ENCODE measurements at places on chromosomes 12 and 14. TPM values are rescaled to one million over a fixed set of nuclear protein-coding genes. Genes with fewer than 3 reads are reported as not detected.

DNA sequence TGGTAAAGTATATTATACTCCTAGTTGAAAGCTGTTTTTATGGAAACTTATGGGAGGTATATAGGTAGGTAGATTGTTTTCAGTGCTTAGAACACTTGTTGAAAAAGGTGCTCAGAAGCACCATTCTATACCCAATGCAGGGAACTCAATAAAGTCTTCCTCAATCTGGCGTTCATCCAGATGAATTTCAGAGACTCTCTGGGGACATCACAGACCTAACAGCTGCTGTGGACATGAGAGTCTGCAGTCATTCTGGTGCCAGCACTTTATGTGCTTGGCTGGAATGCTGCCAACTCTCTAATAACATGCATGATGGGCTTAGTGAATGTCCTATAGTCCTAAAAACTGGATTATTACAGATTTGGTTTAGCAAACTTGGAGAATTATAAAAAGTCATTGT is 115.9 kb downstream of the NTN4 start:
- peak overlapping the region; percentile 63 for H3K27ac ChIP-seq
- H3K27me3 ChIP-seq, result no peaks in the 10 kb centered on the region
- peaks cover 22% of the 10 kb centered on the region for H3K4me1 ChIP-seq
- H3K36me3 ChIP-seq, result peaks cover 32% of the 10 kb centered on the region

DNA sequence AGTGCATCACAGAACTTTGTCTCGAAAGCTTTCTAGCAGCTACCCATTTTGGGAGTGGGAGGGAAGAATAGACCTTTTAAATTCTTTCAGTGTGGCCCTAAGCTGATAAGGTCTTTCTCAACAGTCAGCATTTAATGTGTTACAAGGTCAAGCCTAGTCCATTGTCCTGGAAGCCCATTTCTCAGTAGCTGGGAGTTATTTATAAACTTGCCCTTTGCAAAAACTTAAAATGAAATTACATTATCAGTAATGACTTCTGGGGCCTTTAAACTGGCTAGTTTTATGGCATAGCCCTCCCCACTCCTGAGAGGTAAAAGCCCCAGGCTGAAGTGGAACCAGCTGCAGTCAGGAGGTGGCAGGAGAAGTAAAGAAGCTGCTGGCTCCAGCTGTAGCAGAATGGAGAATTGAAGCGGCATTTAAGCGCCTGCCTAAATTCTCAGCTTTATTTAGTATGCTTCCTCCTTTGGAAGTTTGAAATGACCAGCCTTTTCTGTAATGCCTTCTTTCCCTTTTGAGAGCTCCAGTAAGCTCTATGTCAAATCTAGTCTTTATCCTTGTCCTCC is 12.4 kb downstream of the COPZ1 start:
- no peak overlapping the region for H3K4me3 ChIP-seq
- DNase-seq, result no peak
- H3K27ac ChIP-seq, result no peak overlapping the region
- H3K27me3 ChIP-seq, result no peaks in the 10 kb centered on the region

DNA sequence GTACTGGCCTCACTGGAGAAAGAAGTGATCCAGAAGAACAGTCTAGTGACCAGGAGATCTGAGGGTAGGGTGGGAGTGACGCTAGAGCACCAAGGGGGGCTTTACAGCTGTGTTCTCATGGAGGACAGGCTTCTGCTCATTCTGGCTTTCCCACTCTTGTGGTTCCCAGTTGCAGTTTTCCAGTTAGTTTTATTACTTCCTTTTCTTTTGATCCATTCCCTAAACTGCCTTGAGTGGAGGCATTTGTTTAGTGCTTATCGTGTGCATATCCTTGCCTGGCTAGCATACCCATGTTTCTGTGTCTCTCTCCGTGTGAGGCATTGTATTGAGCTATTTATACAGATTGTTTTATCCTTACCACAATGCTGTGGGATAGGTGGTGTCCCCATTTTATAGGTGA is 4.0 kb downstream of the MLEC start:
- H3K36me3 ChIP-seq, result peaks cover 16% of the 10 kb centered on the region
- DNase-seq, result no peak
- peaks cover 51% of the 10 kb centered on the region for H3K4me1 ChIP-seq
- H3K27ac ChIP-seq, result no peak overlapping the region
- H3K4me3 ChIP-seq, result no peak overlapping the region

The ANO4 gene
- total RNA-seq, result 6.5 TPM

GRCh38 chr12:13179211-13180074 is 17.1 kb upstream of the EMP1 start:
- no peak for DNase-seq
- peaks cover 40% of the 10 kb centered on the region for H3K4me1 ChIP-seq
- H3K4me3 ChIP-seq, result peak overlapping the region; percentile 14
- no peaks in the 10 kb centered on the region for H3K36me3 ChIP-seq
- H3K27me3 ChIP-seq, result no peaks in the 10 kb centered on the region

The CACNA2D4 gene
- 0.92 TPM for total RNA-seq

The KANSL2 gene
- total RNA-seq, result 29.0 TPM

GRCh38 chr12:93426412-93426805 is 15.3 kb downstream of the UBE2N start:
- no peaks in the 10 kb centered on the region for H3K36me3 ChIP-seq
- no peak for DNase-seq
- H3K4me1 ChIP-seq, result peaks cover 77% of the 10 kb centered on the region
- H3K27me3 ChIP-seq, result no peaks in the 10 kb centered on the region
- no peak overlapping the region for H3K4me3 ChIP-seq
- peak overlapping the region; percentile 51 for H3K27ac ChIP-seq

The HOXC12 gene
- not detected for total RNA-seq

GRCh38 chr14:63269561-63270225 is 49.0 kb downstream of the GPHB5 start:
- no peak overlapping the region for H3K4me3 ChIP-seq
- H3K4me1 ChIP-seq, result peaks cover 16% of the 10 kb centered on the region
- H3K27me3 ChIP-seq, result no peaks in the 10 kb centered on the region
- no peak overlapping the region for H3K27ac ChIP-seq

DNA sequence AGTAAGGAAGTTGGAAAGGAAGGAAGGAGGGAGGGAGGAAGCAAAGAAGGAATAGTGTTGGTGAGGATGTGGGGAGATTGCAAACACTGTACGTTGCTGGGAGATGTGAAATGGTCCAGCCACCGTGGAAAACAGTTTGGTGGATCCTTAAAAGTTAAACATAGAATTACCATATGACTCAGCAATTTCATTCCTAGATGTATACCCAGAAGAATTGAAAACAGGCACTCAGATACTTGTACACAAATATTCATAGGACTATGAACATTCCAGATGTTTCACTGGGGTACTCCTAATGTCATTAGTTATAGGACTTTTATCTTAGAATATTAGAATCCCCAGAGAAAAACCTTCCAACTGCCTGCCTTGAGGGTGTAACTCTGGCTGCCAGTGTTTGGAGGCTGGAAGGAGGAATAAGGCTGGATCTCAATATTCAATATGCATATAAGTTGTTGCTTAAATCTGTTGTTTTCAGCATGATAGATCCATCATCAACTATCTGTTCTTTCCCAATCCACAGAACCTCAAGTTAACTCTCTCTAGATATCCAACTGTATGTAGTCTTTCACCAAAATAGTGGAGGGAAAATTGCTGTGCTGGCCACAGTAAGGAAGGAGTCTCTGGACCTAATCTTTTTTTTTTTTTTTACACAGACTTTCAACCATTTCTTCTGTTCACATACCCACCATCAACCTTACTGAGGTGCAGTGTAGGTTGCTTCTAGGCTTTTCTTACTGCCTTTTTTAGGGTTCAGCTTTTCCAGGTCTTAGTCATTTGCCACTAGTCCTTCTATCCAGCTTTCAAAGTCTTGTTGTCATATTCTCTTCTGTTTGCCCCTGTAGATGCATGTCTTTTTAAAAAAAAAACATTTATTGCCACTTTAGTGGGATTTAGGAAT is 94.5 kb downstream of the DNAI7 start:
- H3K27me3 ChIP-seq, result no peaks in the 10 kb centered on the region
- no peak overlapping the region for H3K4me3 ChIP-seq
- H3K27ac ChIP-seq, result no peak overlapping the region
- no peaks in the 10 kb centered on the region for H3K36me3 ChIP-seq
- H3K4me1 ChIP-seq, result no peaks in the 10 kb centered on the region

The KRT75 gene
- total RNA-seq, result not detected

GRCh38 chr12:65834146-65834935 is 10.1 kb downstream of the HMGA2 start:
- H3K36me3 ChIP-seq, result peaks cover 12% of the 10 kb centered on the region
- H3K4me3 ChIP-seq, result no peak overlapping the region

The ZDHHC22 gene
- total RNA-seq, result 0.13 TPM

The TMEM120B gene
- 15.3 TPM for total RNA-seq

- no peak for DNase-seq
- H3K27ac ChIP-seq, result peak overlapping the region; percentile 30
- no peaks in the 10 kb centered on the region for H3K36me3 ChIP-seq
- H3K4me1 ChIP-seq, result peaks cover 10% of the 10 kb centered on the region
- no peaks in the 10 kb centered on the region for H3K27me3 ChIP-seq
Observed at GRCh38 chr12:91023326-91024004, 18.7 kb upstream of the EPYC start.

DNA sequence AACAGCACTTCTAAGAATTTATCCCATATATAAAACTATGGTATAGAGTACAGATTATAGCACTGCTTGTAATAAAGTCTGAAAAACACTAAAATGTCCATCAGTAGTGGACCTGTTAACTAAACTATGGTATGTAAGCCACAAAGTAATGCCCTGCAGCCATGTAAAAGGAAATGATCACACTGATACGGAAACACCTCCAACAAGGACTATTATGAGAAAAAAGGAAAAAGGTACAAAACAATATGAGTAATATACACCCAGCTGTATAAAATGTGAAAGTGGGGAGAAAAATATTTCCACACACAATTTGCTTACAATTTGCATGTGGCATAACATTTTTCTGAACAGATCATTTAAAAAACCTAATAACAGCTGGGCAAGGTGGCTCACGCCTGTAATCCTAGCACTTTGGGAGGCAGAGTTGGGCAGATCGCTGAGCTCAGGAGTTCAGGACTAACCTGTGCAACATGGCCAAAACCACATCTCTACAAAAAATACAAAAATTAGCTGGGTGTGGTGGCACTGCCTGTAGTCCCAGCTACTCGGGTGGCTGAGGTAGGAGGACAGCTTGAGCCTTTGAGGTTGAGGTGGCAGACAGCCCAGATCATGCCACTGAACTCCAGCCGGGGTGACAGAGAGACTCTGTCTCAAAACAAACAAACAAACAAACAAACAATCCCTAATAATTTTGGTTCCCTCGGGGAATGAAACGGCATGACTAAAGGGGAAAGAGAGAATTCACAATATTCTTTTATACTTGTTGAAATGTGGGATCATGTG is 250.5 kb downstream of the MED13L start:
- H3K27ac ChIP-seq, result peak overlapping the region; percentile 37
- H3K36me3 ChIP-seq, result no peaks in the 10 kb centered on the region

GRCh38 chr12:48816143-48816854 is 2.0 kb upstream of the CACNB3 start:
- no peak for DNase-seq
- no peaks in the 10 kb centered on the region for H3K36me3 ChIP-seq
- H3K4me1 ChIP-seq, result peaks cover 68% of the 10 kb centered on the region

DNA sequence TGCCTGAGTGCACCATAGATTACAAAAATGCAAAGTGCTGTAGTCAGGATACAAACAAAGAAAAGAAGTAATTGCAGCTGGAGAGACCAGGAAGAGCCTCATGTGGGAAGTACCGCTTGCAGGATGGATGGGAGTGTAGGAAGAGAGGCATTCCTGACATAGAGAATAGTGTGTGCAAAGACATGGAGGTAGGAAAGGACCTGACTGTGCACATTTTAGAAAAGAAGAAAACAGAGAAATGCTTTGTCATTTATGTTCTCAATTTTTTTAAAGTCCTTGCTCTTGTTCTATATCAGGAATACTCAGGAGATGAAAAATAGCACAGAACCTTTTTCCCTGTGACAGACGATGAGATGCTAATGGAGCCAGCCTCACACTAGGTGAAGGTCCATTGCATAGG is 358.7 kb upstream of the TMPO start:
- H3K36me3 ChIP-seq, result no peaks in the 10 kb centered on the region
- H3K4me1 ChIP-seq, result no peaks in the 10 kb centered on the region
- H3K27me3 ChIP-seq, result peaks cover 16% of the 10 kb centered on the region
- no peak for DNase-seq

- peaks cover 31% of the 10 kb centered on the region for H3K27me3 ChIP-seq
- no peaks in the 10 kb centered on the region for H3K4me1 ChIP-seq
- no peak overlapping the region for H3K27ac ChIP-seq
- H3K36me3 ChIP-seq, result peaks cover 1% of the 10 kb centered on the region
Observed at GRCh38 chr14:65832431-65833266, 420.1 kb downstream of the FUT8 start.

GRCh38 chr14:63428486-63428885 is 109.8 kb upstream of the GPHB5 start:
- H3K27me3 ChIP-seq, result no peaks in the 10 kb centered on the region
- no peaks in the 10 kb centered on the region for H3K36me3 ChIP-seq
- H3K4me3 ChIP-seq, result no peak overlapping the region
- no peak overlapping the region for H3K27ac ChIP-seq
- DNase-seq, result no peak

The AGAP2 gene
- 1.9 TPM for total RNA-seq

DNA sequence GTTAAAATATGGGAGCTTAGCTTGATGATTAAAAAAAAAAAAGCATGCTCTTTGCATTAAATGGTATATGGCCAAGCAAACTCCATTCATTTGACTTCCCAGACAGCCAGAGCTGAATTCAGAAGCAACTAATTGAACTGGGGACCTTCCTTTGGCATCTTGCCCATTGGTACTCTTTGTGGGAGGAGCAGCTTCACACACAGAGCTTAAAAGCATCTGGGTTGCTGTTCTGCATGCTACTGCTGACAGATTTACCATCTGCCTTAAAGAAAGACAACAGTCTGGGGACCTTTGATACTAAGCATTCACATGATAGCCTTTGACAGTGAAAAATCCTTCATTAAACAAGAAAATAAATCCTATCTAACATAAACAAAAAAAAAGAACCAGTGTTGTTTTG is 977.9 kb downstream of the TMTC2 start:
- no peak overlapping the region for H3K4me3 ChIP-seq
- no peaks in the 10 kb centered on the region for H3K27me3 ChIP-seq
- DNase-seq, result no peak
- H3K4me1 ChIP-seq, result no peaks in the 10 kb centered on the region
- no peaks in the 10 kb centered on the region for H3K36me3 ChIP-seq

DNA sequence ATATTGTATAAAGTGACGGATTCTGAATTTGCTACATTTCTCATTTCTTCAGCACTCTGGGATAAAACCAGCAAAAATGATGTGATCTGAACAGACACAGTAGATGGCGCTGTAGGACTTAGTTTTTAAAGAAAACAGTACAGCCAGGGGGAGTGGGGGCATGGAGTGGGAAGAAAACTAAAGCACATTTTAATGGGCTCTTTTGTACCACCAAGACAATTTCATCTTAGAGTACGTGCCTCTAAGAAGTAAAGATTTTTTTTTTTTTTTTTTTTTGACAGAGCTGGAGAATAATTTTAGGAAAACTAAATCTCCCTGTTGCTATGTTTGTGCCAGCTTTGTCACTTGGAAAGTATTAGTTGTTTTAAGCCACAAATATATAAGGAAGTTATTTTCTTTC is 124.4 kb downstream of the RAD51B start:
- no peak for DNase-seq
- no peak overlapping the region for H3K4me3 ChIP-seq
- peak overlapping the region; percentile 69 for H3K27ac ChIP-seq
- peaks cover 43% of the 10 kb centered on the region for H3K4me1 ChIP-seq
- H3K36me3 ChIP-seq, result no peaks in the 10 kb centered on the region

- peaks cover 8% of the 10 kb centered on the region for H3K4me1 ChIP-seq
- H3K4me3 ChIP-seq, result no peak overlapping the region
- no peaks in the 10 kb centered on the region for H3K36me3 ChIP-seq
- H3K27me3 ChIP-seq, result no peaks in the 10 kb centered on the region
- H3K27ac ChIP-seq, result no peak overlapping the region
Observed at GRCh38 chr12:75938189-75938588, 93.4 kb downstream of the PHLDA1 start.

- H3K27me3 ChIP-seq, result no peaks in the 10 kb centered on the region
- H3K36me3 ChIP-seq, result peaks cover 4% of the 10 kb centered on the region
- H3K4me1 ChIP-seq, result peaks cover 15% of the 10 kb centered on the region
- DNase-seq, result no peak
- no peak overlapping the region for H3K27ac ChIP-seq
Observed at GRCh38 chr12:67452119-67452805, 183.1 kb downstream of the CAND1 start.

The TMEM117 gene
- 20.0 TPM for total RNA-seq

Data from chondrocyte (in vitro differentiated cells).